ENCODE measurements at places on chromosomes 16 and 17.

GRCh38 chr16:2843526-2843925 is 13.4 kb downstream of the ZG16B start:
- no peak for DNase-seq

GRCh38 chr16:58194790-58195189 is 3.1 kb downstream of the CSNK2A2 start:
- no peak for DNase-seq

GRCh38 chr16:1497014-1497598 is 3.9 kb downstream of the TELO2 start:
- no peak for DNase-seq

DNA sequence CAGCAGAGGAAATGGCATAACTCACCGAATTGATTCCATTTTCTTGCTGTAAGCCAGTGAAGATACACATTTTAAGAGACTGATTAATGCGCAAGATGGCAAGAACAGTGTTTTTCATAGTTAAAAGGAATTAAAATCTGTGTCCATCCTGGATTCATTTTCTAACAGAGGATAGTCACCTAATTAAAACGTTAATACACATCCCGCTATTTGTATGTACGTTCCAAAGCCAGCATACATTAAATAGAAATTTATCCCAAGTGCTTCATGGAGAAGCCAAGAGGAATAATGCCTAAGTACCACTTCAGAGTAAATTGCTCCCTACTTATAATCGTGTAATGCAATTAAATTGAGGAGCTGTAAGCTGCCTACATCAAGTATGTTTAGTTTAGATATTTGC is 49.9 kb downstream of the RBFOX1 start:
- DNase-seq: no peak

GRCh38 chr16:84032458-84033178 is 10.0 kb downstream of the SLC38A8 start:
- no peak for DNase-seq

DNA sequence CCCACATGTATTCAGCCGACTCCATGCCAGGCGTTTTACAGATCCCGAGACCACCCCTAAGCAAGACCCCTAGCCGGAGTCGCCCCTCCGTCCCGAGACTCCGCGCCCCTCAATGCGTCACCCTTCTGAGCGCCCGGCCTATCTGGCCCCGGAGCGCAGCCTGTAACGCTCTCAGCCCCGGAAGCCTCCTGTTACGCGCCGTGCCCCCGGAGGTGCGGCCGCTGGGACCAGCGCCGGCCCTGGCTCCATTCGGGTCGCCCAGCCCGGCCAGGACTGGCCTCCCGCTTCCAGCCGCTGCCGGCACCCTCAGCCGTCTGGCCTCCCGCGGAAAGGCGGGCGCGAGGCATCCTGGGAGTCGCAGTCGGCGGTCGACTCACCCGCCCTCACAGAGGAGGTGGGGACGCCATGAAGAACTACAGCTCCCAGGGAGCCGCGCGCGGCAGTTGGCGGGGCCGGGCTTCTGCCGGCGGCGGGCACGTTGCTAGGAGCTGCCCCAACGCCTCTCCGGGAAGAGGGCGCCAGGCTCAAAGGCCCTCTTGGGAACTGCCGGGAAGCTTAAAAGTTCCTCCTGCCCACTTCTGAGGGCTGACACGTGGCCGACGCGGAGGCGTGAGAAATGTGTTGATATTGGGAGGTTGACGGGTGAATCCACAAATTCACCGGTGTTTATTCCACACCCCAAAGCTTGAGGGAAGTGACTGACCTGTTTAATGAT is at the start of gene FBF1:
FBF1 (minus strand) TSS at position 316 of the 715 bp plus-strand sequence. CDS start 2,893 bp downstream, outside the sequence.
- DNase-seq: peak; percentile 83

DNA sequence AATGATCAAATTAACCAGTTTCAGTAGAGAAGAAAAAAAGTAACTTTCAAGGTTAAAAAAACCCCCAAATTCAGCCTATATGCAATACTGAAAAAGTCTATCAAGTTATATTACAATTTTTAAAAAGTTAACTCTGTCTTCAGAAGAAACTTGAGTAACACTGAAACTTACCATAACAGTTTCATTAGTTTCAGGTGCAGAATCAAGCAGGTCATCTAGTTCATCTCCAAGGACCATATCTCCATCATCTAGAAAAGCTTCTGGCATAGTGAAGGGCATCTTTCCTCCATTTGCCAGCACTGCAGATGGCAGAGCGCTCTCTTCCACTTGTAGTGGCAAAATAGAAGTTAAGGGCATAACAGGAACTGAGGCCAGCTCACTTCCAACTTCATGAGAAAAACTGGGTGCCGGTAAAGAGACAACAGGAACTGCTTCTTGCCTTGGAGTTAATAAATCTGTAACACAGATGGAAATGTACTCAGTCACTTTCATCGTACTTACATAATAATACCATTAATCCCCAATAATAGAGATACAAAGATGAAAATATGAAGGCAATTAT is 22.9 kb downstream of the ZC3H7A start:
- no peak for DNase-seq

- DNase-seq: no peak
Measured at GRCh38 chr17:15943971-15944758, 765 bp upstream of the ADORA2B start.

DNA sequence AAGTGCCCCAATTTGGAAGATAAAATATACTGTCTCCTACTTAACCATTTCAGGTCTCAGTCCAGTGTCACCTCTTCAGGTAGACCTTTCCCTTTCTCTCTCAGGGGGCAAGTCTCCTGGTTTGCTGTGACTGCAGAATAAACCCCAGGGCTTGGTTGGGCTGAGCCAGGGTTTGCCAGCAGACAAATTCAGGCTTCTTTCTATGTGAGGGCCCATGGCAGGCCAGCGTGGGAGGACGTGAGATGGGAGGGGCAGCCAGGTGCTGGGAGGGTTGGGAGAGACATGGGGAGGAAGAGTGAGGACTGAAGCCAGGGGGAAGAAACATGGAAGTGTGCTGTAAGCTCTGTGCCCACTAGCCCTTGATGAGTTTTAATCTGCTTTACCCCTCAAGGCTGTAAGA is 163.2 kb downstream of the SPECC1 start:
- DNase-seq: no peak

DNA sequence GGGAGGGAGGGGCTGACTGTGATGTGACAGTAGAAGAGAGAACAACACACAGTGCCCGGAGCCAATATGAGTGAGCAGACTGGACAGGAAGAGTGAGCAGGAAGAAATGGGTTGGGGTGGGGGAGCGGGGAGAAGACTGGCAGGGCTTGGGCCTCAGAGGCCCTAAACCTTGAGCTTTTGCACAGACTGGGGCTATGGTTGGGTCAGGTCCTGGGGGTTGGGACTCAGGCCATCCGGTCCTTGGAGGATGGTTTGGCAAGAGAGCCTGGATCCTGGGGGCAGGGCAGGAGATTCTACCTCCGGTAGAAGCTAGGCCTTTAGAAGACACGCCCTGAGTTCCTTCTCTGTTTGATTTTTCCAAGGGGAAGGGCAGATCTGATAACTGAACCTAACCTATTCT is 1.1 kb downstream of the CAMTA2 start:
- no peak for DNase-seq

- DNase-seq: no peak
Measured at GRCh38 chr16:48091117-48091516, 64.7 kb downstream of the ABCC12 start.

GRCh38 chr17:57745242-57745641 is at the start of gene CCDC182:
TSS of gene CCDC182 (minus strand) at chr17:57745299. CDS start at chr17:57745272, 27 bp downstream.
- no peak for DNase-seq

DNA sequence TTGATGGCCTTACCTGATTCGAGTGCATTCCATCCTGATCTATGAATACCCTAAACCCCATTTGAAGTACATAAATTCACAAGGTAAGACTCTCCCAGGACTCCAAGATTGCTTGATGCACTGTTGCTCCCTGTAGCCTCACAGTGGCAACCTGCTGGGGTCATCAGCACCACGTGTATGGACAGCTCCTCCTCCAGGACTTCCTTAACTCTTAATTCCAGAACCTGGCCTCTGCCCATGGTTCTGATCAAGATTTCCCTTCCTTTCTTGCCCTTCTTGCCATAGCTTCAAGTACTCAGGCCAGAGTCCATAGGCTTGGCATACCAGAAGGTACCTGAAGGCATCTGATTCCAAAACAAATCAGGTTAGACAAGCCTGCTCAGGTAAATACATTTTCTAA is 34.0 kb upstream of the NLK start:
- DNase-seq: no peak

GRCh38 chr16:16041196-16041892 is 91.9 kb downstream of the ABCC1 start:
- peak; percentile 25 for DNase-seq

GRCh38 chr16:31400191-31400590 is 7.1 kb downstream of the ITGAD start:
- no peak for DNase-seq

- DNase-seq: no peak
Measured at GRCh38 chr17:44878627-44879221, 20.5 kb downstream of the EFTUD2 start.
